ENCODE measurements at places on chromosomes 11 and 22. TPM values are rescaled to one million over a fixed set of nuclear protein-coding genes. Genes with fewer than 3 reads are reported as not detected.

KREMEN1 gene
- 6.1 TPM for total RNA-seq

PRG3 gene
- total RNA-seq, result not detected

BCL2L13 gene
- 43.1 TPM for total RNA-seq

TYR gene
- total RNA-seq, result not detected

GLYATL2 gene
- not detected for total RNA-seq

SHANK3 gene
- 5.8 TPM for total RNA-seq

TRPC6 gene
- total RNA-seq, result not detected

CNGA4 gene
- total RNA-seq, result not detected

PLA2G6 gene
- 39.8 TPM for total RNA-seq

ENTHD1 gene
- not detected for total RNA-seq

IFTAP gene
- 18.9 TPM for total RNA-seq

SLC17A6 gene
- not detected for total RNA-seq

EXPH5 gene
- 36.3 TPM for total RNA-seq

FOXRED2 gene
- total RNA-seq, result 42.4 TPM

C11orf16 gene
- total RNA-seq, result not detected

GRK3 gene
- 0.37 TPM for total RNA-seq

NNMT gene
- not detected for total RNA-seq

MISFA gene
- 7.9 TPM for total RNA-seq

GRCh38 chr22:50027639-50028537 lies 15.3 kb upstream of the IL17REL start:
- H3K36me3 ChIP-seq, result no peaks in the 10 kb centered on the region
- peaks cover 58% of the 10 kb centered on the region for H3K27me3 ChIP-seq
- no peak overlapping the region for H3K27ac ChIP-seq
- H3K4me1 ChIP-seq, result peaks cover 13% of the 10 kb centered on the region

DNA sequence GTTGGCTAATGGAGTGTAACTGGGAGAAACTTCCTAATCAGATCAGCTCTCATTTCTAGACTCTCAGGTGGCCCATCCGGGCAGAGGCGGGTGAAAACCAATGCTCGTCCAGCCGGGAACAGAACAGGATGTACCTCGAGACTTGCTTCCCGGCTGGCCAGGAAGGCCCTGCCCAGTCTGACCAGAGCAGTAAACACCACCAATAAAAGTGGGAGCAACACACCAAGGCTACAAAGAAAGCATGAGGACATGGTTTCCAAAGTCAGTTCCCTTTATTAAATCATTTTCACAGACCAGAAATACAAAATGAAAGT lies 940 bp upstream of the TNKS1BP1 start:
- H3K27ac ChIP-seq, result peak overlapping the region; percentile 93
- H3K4me3 ChIP-seq, result peak overlapping the region; percentile 57
- peaks cover 41% of the 10 kb centered on the region for H3K36me3 ChIP-seq
- no peak for DNase-seq

- no peaks in the 10 kb centered on the region for H3K4me1 ChIP-seq
- H3K27me3 ChIP-seq, result peaks cover 11% of the 10 kb centered on the region
- H3K4me3 ChIP-seq, result no peak overlapping the region
Observed at GRCh38 chr11:93464927-93465540, 78.2 kb downstream of the SMCO4 start.

GRCh38 chr11:1780700-1781592 lies 17.2 kb upstream of the CTSD start:
- H3K4me1 ChIP-seq, result peaks cover 43% of the 10 kb centered on the region
- DNase-seq, result no peak
- no peaks in the 10 kb centered on the region for H3K27me3 ChIP-seq
- no peak overlapping the region for H3K4me3 ChIP-seq

GRCh38 chr11:44057340-44057739 lies 8.7 kb upstream of the ACCS start:
- H3K4me3 ChIP-seq, result no peak overlapping the region
- peaks cover 70% of the 10 kb centered on the region for H3K27me3 ChIP-seq
- H3K4me1 ChIP-seq, result no peaks in the 10 kb centered on the region
- DNase-seq, result no peak
- no peaks in the 10 kb centered on the region for H3K36me3 ChIP-seq

DNA sequence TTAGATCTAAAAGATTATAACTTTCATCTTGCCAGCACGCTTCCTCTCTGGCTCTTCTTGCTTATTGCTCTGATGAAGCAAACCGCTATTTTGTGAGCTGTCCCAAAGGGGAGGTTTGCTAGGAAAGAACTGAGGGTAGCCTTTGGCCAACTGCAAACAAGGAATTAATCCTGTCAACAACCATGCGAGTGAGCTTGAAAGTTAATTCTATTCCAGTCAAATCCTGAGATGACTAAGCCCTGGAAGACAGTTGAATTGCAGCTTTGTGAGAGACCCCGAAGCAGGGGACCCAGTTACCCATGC lies 10.3 kb upstream of the RNF141 start:
- no peaks in the 10 kb centered on the region for H3K36me3 ChIP-seq
- H3K4me3 ChIP-seq, result no peak overlapping the region
- H3K27ac ChIP-seq, result peak overlapping the region; percentile 69
- H3K27me3 ChIP-seq, result no peaks in the 10 kb centered on the region
- DNase-seq, result no peak
- H3K4me1 ChIP-seq, result peaks cover 14% of the 10 kb centered on the region

- H3K36me3 ChIP-seq, result no peaks in the 10 kb centered on the region
- no peaks in the 10 kb centered on the region for H3K4me1 ChIP-seq
- H3K27me3 ChIP-seq, result no peaks in the 10 kb centered on the region
- H3K4me3 ChIP-seq, result no peak overlapping the region
- H3K27ac ChIP-seq, result no peak overlapping the region
Observed at GRCh38 chr11:92830377-92831155, 138.9 kb upstream of the MTNR1B start.

GRCh38 chr11:208181-208916 lies 841 bp downstream of the RIC8A start:
- peak overlapping the region; percentile 67 for H3K4me3 ChIP-seq
- H3K27ac ChIP-seq, result peak overlapping the region; percentile 89
- peaks cover 11% of the 10 kb centered on the region for H3K4me1 ChIP-seq
- DNase-seq, result peak; percentile 78

- no peak overlapping the region for H3K4me3 ChIP-seq
- peak overlapping the region; percentile 100 for H3K27ac ChIP-seq
- H3K36me3 ChIP-seq, result no peaks in the 10 kb centered on the region
- H3K27me3 ChIP-seq, result no peaks in the 10 kb centered on the region
- peaks cover 57% of the 10 kb centered on the region for H3K4me1 ChIP-seq
Observed at GRCh38 chr11:122853971-122854446, 15.7 kb downstream of the CRTAM start.

DNA sequence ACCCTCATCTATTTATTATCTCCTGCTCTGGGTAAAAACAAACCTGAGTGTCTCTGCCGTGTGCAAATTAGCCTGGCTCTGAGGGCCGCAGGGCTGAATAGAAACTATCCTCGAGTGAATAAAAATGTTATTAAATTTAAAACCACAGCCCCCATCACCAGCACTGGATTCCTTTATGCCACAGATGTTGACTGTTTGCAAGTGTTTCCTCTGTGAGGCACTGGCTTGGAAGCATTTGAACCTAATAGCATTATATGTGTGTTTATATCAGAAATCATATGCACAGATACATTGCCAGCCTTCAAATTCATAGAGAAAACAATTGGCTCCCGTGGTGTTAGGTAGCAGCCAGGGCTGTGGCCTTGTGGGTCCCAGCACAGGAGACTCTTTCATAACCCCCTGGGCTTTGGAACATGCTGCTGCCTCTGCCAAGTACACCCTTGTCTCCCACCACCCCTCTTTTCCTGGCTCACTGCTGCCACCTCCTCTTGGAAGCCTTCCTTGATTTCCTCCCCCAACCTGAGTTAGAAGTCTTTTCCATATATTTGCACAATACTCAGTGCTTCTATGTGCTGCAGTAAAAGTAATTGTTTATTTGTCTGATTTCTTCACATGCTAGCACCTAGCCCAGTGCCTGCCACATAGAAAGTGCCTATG lies 294.4 kb downstream of the DDX10 start:
- H3K27me3 ChIP-seq, result no peaks in the 10 kb centered on the region
- H3K27ac ChIP-seq, result no peak overlapping the region
- H3K4me1 ChIP-seq, result peaks cover 6% of the 10 kb centered on the region
- peak; percentile 24 for DNase-seq
- no peaks in the 10 kb centered on the region for H3K36me3 ChIP-seq

- no peak overlapping the region for H3K27ac ChIP-seq
- H3K36me3 ChIP-seq, result no peaks in the 10 kb centered on the region
- no peaks in the 10 kb centered on the region for H3K4me1 ChIP-seq
- H3K27me3 ChIP-seq, result no peaks in the 10 kb centered on the region
- H3K4me3 ChIP-seq, result no peak overlapping the region
Observed at GRCh38 chr22:44146088-44146861, 34.5 kb upstream of the PARVG start.

GRCh38 chr11:107741044-107741823 lies 29.4 kb upstream of the SLN start:
- H3K4me1 ChIP-seq, result no peaks in the 10 kb centered on the region
- peak; percentile 3 for DNase-seq
- no peaks in the 10 kb centered on the region for H3K27me3 ChIP-seq
- H3K4me3 ChIP-seq, result no peak overlapping the region

DNA sequence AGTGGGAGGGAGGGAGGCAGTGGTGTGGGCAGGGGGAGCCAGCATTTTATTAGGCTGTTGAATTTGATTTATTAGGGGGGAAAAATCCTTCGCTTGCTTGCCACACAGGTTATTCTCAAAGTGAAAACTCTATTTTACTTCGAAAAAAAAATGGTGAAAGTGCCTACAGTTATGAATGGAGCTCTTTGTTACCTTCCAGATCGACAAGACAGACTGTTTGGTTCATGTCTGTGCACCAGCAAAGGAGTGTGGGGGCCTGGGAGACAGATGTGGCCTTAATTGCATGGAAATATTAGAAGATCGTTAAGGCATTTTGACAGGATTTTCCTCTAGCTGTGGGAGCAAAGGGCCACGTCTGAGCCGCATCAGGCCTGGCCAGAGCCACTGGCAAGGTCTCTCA lies 45.7 kb downstream of the FLI1 start:
- no peaks in the 10 kb centered on the region for H3K4me1 ChIP-seq
- H3K27me3 ChIP-seq, result peaks cover 17% of the 10 kb centered on the region
- H3K4me3 ChIP-seq, result no peak overlapping the region
- no peak overlapping the region for H3K27ac ChIP-seq
- H3K36me3 ChIP-seq, result no peaks in the 10 kb centered on the region

DNA sequence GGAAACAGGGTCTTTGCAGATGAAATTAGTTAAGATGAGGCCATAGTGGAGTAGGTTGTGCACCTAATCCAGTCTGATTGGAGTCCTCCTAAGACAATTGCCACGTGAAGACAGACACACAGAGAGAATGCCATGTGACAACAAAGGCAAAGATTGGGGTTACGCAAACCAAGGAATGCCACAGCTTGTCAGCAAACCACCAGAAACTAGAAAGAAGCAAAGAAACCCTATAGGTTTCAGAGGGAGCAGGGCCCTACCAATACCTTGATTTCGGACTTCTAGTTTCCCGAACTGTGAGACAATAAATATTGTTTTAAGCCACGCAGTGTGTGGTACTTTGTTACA lies 8.2 kb upstream of the LAYN start:
- peaks cover 16% of the 10 kb centered on the region for H3K4me1 ChIP-seq
- H3K36me3 ChIP-seq, result no peaks in the 10 kb centered on the region
- H3K4me3 ChIP-seq, result no peak overlapping the region
- H3K27ac ChIP-seq, result no peak overlapping the region
- no peak for DNase-seq

DNA sequence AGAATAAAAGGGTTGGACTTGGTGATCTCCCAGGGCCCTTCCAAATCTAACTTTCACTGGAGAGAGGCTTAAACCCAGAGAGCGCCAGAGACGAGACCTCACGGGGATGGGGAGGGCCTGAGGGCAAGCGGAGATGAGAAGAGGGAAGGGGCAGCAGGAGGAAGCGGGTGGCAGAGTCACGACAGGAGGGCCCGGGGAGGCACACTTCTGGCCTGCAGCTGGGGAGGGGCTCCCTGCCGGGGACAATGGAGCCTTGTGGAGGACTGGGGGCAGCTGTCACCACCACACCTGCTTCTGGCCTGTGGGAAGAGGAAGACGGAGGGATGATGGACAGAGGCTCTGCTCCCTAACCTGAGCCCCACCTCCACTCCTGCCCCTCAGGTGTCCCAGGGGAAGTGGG lies 40.2 kb downstream of the PDE2A start:
- H3K27ac ChIP-seq, result peak overlapping the region; percentile 83
- H3K4me1 ChIP-seq, result peaks cover 65% of the 10 kb centered on the region
- no peaks in the 10 kb centered on the region for H3K27me3 ChIP-seq
- no peaks in the 10 kb centered on the region for H3K36me3 ChIP-seq
- no peak overlapping the region for H3K4me3 ChIP-seq
- DNase-seq, result no peak

- peaks cover 14% of the 10 kb centered on the region for H3K4me1 ChIP-seq
- no peak for DNase-seq
- H3K27ac ChIP-seq, result no peak overlapping the region
Observed at GRCh38 chr22:40753114-40753513, 66.0 kb downstream of the SLC25A17 start.

DNA sequence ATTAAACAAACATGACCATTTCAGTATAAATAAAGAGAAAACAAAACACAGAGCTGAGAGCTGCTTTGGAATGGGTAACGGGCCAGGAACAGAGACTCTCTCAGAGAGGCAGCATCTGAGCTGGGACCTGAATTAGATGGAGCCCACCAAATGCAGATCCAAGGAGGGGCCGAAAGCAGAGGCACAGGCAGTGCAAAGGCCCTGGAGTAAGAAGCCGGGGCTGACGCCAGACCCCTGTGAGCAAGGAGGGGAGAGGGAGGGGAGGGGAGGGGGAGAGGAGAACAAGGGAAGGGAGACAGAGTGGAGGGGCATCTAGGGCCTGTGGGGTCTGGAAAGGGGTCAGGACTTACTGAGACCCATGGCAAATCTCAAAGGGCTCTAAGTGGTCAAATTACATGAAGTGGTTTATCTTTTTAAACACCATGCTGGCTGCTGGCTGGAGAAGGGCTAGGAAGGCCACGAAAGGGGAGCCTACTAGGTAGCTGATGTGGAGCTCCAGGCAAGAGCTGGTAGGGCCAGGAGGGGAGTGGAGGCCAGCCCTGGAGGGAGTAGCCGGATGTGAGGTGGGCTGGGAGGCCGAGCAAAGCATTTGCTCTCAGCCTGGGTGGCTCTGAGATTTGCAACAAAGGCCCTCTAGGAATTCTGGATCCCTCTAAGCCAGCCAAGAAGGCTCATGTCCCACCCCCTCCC lies 3.2 kb downstream of the OSBPL5 start:
- no peaks in the 10 kb centered on the region for H3K36me3 ChIP-seq
- peaks cover 23% of the 10 kb centered on the region for H3K27me3 ChIP-seq
- no peak for DNase-seq
- no peaks in the 10 kb centered on the region for H3K4me1 ChIP-seq
- H3K27ac ChIP-seq, result no peak overlapping the region

- H3K36me3 ChIP-seq, result no peaks in the 10 kb centered on the region
- H3K4me3 ChIP-seq, result no peak overlapping the region
- peaks cover 7% of the 10 kb centered on the region for H3K27me3 ChIP-seq
- H3K4me1 ChIP-seq, result no peaks in the 10 kb centered on the region
- no peak for DNase-seq
Observed at GRCh38 chr11:115872416-115872815, 368.2 kb upstream of the CADM1 start.

All from PC-9 (cell line).